ENCODE measurements at places on chromosomes 2 and 18.

GRCh38 chr2:123456416-123456815 is 568.7 kb upstream of the CNTNAP5 start:
- DNase-seq = no peak

GRCh38 chr2:101698844-101699754 is 1.6 kb downstream of the MAP4K4 start:
- no peak for DNase-seq

DNA sequence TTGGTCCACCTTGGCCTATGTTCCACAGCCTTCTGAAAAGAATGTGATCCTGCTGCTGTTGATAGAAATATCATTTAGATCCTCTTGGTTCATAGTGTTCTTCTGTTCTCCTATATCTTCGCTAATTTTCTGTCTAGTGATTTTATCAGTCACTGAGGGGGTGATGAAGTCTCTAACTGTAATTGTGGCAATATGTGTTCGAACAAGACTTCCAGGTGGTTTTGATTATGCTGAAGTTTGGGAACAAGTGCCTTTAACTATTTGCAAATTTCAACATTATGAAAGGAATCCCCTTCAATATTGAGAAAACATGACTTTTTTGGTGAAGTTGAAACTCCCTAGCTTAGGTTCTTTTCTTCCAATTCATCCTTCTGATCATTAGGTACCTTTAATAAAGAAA is 140.4 kb downstream of the MTX2 start:
- DNase-seq = no peak

- no peak for DNase-seq
These were observed 326.7 kb downstream of the SUCLG1 start for GRCh38 chr2:84132370-84132769.

- no peak for DNase-seq
These were observed 37.8 kb downstream of the COMMD1 start for GRCh38 chr2:61943251-61943650.

DNA sequence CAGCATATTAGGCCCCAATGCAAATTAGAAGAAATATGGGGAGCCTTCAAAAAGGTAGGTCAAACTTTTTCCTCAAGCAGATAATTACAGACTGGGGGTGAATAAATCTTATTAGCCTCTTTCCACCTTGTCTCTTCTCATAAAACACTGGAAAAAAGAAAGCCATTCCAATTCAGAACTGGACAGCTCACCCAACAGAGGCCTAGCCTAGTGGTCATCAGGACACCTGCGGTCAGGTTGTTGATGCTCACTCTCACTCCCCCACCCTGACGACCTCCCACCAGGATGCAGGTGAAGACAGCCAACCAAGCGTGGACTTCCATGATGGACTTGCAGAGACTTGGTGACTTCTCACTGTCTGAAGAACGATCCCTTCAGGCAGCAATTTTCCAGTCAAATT is 207.1 kb downstream of the ALK start:
- DNase-seq = no peak

DNA sequence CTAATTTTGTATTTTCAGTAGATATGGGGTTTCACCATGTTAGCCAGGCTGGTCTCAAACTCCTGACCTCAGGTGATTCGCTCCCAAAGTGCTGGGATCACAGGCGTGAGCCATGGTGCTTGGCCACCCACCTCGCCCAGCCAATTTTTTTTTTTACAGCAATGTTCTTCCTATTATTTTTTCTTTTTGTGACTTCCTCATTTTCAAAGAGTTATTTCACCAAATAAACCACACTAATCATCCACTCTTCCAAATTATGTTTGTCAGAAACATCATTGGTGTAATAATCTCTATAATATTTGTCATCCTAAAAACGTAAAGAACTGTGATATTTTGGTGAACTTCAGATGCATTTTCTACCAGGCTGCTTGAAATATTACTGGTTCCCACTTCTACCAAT is 16.3 kb upstream of the PDCL3 start:
- DNase-seq = no peak

DNA sequence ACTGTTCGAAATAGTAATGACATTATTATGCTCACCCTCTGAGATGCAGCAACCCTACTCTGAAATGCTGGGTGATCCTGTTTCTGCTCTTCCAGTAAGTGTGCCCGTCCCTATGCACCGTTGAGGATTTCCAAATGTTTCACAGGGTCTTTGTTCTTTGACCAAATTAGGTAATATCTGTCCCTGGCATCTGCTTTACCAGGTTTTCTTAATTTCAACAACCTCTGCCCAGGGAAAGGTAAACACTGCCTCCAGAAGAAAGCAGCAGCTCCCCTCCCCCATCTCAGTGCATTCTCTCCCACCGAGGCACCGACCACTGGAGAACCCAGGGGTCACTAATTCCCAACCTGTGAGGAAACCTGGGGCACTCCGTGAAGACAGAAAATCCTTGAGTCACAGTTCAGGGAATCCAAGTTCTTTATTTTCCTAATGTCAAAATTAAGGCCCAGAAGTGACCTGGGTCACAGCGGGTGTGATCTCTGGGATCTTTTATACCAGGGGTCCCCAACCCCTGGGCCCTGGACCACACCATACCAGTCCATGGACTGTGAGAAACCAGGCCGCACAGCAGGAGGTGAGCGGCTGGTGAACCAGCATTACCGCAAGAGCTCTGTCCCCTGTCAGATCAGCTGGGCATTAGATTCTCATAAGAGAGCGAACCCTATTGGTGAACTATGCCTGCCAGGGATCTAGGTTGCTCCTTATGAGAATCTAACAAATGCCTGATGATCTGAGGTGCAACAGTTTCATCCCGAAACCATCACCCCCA is 1.2 kb upstream of the GRB14 start:
- no peak for DNase-seq

DNA sequence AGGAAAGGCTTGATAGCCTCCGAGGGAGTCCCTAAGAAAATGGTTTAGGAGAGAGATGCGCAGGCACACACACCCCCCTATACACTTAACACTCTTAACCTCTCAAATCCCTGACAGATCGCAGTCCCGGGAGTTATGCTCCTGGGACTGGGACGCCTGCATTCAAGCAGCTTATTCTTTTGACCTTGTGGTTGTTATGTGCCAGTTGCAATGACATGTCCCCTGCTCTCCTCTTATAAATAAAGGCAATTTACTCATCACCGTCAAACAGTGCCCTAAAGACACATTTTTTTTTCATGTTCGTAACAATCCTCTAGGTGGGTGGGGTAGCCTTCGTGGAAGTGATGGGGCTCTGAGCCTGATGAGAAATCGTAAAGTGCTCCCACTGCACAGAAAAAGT is 162.2 kb downstream of the LRRC30 start:
- no peak for DNase-seq

DNA sequence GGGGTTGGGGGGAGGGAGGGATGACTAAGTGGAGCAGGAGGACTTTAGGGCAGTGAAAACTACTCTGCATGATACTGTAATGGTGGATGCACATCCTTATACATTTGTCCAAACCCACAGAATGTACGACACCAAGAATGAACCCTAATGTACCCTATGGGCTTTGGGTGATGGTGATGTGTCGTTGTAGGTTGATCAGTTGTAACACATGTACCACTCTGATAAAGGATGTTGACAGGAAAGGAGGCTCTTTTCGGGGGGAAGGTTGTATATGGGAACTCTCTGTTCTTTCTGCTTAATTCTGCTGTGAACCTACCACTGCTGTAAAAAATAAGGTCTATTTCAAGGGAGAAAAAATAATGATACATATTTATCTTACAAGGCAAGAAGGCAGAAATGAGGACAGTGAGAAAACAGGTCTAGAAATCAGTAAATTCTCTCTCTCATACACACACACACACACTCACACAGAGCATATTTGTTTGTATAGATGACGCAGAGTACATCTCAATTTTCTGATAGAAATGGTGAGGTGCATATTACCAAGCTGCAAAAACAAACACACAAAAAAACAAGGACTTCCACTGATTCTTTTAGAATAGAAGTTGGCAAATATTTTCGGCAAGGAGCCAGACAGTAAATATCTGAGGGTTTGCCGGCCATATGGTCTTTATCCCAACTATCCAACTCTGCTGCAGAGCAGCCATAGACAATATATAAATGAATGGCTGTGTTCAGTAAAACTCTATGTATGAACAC is 20.2 kb downstream of the FAM124B start:
- DNase-seq = no peak

GRCh38 chr18:44123743-44124142 is 556.9 kb upstream of the SETBP1 start:
- no peak for DNase-seq

DNA sequence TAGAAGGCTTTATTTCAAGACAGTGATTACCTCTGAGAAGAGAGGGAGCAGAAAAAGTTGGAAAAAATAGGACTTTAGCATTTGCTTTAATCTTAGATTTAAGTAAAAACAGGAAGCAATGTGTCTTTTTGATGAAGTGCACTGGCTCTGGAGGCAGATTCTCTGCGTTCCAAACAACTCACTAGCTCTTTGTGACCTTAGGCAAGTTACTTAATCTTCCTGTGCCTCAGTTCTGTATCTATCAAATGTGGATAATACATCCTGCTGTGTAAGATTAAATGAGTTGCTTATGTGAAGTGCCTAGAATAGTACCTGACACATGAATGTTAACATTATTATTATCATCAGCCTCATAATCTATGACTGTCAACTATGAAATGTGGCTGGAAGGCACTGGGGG is 42.3 kb downstream of the RPRD1A start:
- no peak for DNase-seq

- no peak for DNase-seq
These were observed 137.9 kb downstream of the GPD2 start for GRCh38 chr2:156574112-156574511.

GRCh38 chr2:65161551-65162100 is 31.7 kb upstream of the RAB1A start:
- DNase-seq = no peak

DNA sequence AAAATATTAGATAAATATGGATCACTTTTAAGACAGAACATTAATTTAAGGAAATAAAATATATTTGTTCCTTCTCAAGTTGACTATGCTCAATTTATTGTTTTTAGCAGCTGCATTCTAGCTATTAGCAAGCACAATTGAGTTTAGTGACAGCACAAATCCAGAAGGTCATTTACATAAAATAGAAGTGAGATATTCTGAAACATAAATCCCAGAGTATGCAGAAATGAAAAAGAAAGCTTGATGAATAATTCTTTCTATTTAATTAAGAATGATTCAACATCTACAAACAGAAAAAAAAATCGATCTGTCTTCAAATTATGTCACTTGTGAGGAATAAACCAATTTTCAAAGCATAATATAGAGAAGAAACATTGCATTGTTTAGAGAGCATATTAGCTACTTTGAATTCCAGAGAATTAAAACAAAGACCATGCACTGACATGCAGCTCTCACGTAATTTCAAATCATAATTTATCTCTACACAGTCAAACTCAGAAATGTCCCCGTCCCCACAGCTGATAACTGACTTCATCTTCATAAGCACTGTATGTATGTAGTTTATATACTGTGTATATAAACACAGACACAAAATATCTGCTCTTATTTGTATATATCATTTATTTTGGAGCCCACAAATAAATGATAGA is 458.4 kb downstream of the TMX3 start:
- DNase-seq = no peak

DNA sequence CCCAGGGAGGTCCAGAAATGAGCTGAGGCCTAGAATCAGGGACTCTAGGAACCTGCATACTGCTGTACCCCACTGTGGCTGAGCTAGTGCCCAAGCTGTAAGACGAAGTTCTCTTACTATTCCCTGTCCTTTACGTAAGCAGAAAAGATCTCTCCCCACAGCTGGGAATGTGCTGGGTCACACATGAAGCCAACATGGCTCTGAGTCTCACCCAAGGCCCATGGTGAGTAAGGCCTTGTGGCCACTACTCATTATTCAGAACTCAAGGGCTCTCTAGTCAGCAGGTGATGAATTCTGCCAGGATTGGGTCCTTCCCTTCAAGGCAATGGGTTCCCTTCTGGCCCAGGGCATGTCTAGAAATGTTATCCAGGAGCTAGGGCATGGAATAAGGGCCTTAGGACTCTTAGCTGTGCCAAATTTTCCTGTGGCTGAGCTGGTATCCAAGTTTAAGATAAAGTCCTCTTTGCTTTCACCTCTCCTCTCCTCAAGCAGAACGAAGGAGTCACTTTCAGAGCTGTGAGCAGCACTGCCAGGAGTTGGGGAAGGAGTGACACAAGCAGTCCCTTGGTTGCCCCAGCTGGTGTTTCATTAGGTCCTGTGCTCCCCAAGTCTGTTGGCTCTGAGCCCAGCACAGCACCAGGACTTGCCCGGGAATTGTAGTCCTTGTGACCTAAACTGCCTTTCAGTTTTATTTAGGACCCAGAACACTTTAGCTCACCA is 707.6 kb downstream of the SLC4A3 start:
- DNase-seq = no peak

DNA sequence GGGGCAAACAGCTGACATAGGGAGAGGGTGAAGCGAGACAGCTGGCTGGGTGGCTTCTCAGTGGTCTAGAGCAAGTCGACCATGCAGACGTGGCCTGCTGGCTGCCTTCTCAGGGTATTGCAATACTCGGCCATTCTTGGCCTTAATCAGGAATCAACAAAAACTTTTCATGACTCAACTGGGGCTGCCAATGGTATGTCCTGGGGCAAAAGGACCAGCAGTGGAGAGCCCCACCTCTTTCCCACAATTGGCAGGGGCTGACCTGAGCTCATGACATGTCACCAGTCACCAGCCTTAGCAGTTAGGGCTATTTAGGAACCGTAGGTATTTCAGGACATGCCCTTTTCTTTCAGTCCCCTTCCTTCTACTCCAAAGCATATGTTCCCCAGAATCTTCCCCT is 19.1 kb downstream of the PLA2R1 start:
- DNase-seq = no peak

- no peak for DNase-seq
These were observed 224.0 kb upstream of the SIX2 start for GRCh38 chr2:45233301-45233700.

- no peak for DNase-seq
These were observed 249.8 kb downstream of the ACKR3 start for GRCh38 chr2:236819275-236820002.

DNA sequence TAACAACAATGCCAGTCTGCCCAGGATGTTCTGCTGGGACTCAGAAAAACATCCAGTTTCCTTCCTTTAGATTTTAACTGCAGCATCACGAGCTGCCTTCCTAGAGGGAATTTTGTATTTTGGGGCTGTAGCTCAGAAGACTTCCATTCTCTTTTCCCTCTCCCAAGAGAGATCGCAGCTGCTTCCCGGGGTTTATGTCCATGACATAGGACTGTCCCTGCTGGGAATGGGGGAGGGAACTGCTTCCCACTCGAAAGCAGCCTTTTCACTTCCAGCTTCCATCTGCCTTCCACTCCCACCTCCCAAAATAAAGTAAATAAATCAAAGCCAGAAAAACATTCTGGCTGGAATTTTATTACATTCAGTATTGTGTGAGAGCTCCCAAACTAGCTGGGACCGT is 52.4 kb downstream of the LIMS1 start:
- DNase-seq = no peak
